Endothelial cell of coronary artery (primary cell): ENCODE measurements at places on chromosomes 13 and 19. TPM values are rescaled to one million over a fixed set of nuclear protein-coding genes. Genes with fewer than 3 reads are reported as not detected.

Gene MYPOP
- 0.99 and 1.1 TPM in 2 replicates for total RNA-seq

Gene TMEM38A
- total RNA-seq = 3.3 and 3.8 TPM in 2 replicates

Gene ZNF491
- 0.90 and 2.4 TPM in 2 replicates for total RNA-seq

Gene LYPD3
- not detected in 2 replicates for total RNA-seq

Gene SAFB2
- total RNA-seq = 31.3 and 42.9 TPM in 2 replicates

Gene VWA8
- 9.4 and 10.7 TPM in 2 replicates for total RNA-seq

Gene PSPN
- 0.54 and 1.6 TPM in 2 replicates for total RNA-seq

Gene HSH2D
- not detected in 2 replicates for total RNA-seq

Gene C19orf81
- total RNA-seq = 0.56 and 1.2 TPM in 2 replicates

Gene PCDH9
- 4.1 and 4.5 TPM in 2 replicates for total RNA-seq

Gene TMC4
- not detected in 2 replicates for total RNA-seq

Gene CACNA1A
- total RNA-seq = 0.09 and 0.18 TPM in 2 replicates

Gene CLPTM1
- total RNA-seq = 31.9 and 40.3 TPM in 2 replicates

Gene UBE2L5
- not detected in 2 replicates for total RNA-seq

Gene CD33
- not detected in 2 replicates for total RNA-seq

Gene ATXN8OS
- total RNA-seq = not detected in 2 replicates

Gene S1PR4
- 0.47 and 1.1 TPM in 2 replicates for total RNA-seq

Gene GAPDHS
- total RNA-seq = not detected in 2 replicates

Gene CGB3
- not detected in 2 replicates for total RNA-seq

Gene ZNF443
- 3.7 and 4.5 TPM in 2 replicates for total RNA-seq

Gene ATP7B
- total RNA-seq = 5.6 and 10.1 TPM in 2 replicates

Gene APLP1
- total RNA-seq = 3.4 TPM in 2 replicates

Gene RINL
- 3.2 and 4.2 TPM in 2 replicates for total RNA-seq

Gene ZIM2
- not detected in 2 replicates for total RNA-seq

Gene ZNF296
- 0.09 TPM in 2 replicates for total RNA-seq

Gene IFNL1
- not detected in 2 replicates for total RNA-seq

Gene PGLYRP2
- under 0.01 TPM in 1 of 2 replicates, not detected in the other for total RNA-seq

Gene CCNA1
- total RNA-seq = 39.2 and 75.7 TPM in 2 replicates

Gene ZNF486
- total RNA-seq = 2.0 and 5.7 TPM in 2 replicates
